RWPE1 (cell line): ENCODE measurements at places on chromosomes 5 and 9.
A peak's percentile ranks its signal among the peaks of the same experiment; 100 is the strongest.

DNA sequence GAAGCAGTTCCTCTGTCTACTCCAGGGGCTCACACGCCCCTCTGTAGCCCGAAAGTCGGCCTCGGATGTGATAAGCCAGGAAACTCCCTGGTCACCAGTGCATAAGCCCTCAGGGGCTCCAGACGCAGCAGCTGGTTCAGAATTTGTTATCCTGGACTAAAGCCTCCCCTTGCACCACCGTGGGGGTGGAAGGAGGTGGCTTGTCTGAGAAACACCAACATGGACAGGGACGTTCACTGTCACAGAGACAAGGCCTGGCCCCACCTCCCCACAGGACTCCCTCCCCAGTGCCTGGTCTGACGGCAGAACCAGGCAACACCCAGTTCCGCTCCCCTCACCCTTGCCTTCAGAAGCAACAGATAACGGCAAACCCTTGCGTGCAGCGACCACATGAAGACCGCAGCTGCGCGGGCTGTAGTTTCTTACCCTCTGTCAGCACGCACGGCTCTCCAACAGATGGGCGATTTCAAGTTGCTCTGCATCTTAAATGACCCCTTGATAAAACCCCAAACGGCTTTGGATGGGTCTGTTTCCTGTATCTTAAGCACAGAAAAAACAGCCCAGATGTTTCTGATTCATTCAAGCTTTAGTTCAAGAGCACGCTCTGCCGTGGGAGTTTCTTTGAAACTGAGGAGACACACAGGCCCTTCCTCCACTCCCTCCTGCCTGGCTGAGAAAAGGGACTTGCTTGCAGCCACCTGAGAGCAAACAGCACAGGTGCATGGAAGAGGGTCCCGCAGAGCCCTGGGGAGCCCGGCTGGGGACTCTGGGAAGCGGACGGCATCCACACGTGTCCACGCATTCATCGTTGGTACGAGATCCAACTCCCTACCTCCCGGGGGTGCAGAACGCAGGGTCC, 44.7 kb upstream of the NKD2 start:
- no peak for DNase-seq

DNA sequence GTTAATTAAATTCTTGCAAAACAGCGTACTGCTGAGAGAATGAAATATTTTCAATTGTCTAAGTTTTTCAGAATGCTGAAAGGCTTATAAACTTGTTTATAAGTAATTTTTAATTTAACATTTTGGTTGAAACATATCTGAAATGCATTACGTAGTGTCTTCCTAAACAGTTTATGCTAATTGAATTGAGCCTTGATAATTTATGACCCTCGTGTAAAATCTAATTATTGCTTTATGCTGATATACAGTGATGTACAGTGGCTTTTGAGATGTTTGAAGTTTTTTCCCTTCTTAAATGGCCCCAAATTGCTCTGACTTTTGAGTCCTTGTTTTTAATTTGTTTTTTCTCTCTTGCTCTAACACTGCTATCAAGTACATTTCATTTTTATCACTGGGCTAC, 262.7 kb downstream of the FBXL7 start:
- DNase-seq, result no peak

- no peak for DNase-seq
Observed at GRCh38 chr5:80977764-80978163, 17.6 kb downstream of the RASGRF2 start.

DNA sequence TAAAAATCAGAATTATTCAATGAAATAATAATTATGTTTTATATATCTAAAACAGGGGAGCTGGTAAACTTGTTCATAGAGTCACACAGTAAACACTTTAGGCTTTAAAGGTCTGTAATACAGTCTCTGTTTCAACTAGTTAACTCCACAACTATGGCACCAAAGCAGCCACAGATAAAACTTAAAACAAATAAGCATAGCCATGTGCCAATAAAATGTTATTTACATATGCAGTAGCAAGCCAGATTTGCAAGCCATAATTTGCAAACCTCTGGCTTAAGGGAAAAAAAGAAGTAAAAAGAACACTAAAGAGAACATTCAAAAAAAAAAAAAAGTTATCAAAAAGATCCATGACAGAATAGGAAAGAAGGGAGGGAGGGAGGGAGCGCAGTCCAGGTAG, 24.9 kb downstream of the RICTOR start:
- no peak for DNase-seq

DNA sequence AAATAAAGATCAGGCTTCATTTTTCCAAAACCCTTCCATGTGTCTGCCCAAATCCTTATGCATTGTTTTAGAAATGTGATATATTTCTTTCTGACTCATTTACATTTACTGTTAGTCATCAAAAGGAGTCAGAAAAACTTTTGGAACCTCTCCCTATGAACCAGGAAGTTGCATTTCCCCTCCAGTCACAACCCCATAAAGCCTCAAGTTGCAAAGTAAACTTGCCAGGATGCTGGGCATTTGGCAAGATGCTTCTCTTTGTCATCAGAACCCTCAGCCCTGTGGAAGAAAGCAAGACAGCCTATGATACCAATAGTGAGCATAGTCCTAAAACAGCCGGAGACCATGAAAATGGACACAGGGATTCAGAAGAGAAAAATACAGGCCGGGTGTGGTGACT, 84.2 kb downstream of the MUSK start:
- DNase-seq, result peak; percentile 95

DNA sequence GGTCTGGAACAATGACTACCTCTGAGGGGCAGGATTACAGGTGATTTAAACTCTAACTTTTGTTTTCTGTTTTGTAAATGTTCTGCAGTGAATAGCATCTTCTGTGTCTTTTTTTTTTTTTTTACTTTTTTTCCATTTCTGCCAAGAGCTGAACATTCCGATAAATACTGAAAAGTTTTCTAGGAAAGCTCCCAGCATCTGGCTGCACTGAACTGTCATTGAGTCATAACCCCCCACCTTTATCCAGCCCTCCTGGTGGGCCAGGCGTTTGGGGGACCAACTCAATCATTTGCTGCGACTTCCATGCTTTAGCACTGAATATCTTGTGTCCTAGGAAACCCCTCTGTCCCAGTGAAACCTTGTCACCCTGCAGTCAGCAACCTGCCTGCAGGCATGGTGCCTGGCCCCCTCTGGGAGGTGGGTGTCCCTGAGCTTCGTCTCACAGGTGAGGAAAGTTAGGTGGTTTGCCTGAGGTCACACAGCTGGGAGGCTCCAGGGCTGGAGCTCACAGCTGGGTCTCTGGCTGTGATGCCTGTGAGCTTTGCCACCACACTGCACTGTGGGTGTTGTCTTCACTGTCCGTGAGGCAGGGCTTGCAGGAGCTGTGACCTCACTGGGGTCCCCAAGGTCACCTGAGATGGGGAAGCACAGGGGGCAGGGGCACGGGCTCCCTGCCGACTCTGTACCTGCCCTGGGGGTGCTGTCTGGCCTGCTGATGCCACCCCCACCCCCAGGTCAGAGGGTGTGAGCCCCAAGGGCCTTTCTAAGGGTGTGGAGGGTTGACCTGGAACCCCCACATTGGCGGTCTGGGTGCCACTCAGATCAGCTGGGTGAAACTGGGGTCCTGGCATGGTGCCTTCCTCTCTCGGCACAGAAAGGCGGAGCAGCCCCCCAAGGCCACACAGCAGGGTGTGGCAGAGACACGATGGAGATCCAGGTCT, 14.1 kb downstream of the PLPP7 start:
- no peak for DNase-seq

DNA sequence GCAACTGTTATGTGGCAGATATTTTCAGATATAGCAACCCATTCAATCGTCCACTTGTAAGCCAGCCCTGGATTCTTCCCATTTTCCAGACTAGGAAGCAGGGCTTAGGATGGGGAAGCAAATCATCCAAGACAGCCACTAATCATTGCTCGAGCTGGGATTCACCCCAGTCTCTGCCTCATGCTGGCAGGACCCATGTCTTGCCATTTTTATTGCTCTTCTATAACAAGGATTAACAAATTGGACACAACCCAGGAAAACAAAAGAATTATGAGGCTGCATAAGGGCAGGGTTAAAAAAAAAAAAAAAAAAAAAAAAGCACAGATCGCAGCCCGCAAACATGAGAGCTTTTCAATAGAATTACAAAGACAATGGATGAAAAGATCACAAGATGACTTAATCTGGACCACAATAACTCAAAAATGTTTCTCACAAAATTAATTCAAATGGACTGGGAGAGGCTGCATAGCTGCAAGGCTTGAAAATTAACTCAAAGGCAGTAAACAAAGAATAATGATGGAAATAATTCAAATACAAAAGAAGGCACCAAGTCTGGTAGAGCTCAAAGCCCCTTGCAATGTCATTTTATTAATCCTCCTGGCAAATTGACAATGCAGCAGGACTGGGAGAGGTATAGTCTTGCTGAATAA, 40.7 kb downstream of the ASTN2 start:
- no peak for DNase-seq

- no peak for DNase-seq
Observed at GRCh38 chr5:40486437-40487275, 193.1 kb upstream of the PTGER4 start.

DNA sequence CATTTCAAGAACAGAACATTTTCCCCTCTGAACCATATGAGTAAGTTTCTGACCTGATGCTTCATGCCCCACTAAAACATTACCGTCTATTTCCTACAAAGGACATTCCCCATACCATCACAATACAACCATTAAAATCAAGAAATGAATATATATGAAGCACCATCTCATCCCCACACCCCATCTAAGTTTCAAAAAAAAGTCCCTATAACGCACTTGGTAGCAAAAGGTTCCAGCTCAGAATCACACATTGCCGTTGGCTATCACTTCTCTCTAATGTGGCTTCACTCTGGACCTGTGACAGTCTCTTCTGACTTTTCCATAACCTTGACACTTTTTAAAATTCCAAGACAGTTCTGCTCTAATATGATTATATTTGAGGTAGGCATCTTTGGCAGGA, 5.9 kb downstream of the EMB start:
- no peak for DNase-seq

DNA sequence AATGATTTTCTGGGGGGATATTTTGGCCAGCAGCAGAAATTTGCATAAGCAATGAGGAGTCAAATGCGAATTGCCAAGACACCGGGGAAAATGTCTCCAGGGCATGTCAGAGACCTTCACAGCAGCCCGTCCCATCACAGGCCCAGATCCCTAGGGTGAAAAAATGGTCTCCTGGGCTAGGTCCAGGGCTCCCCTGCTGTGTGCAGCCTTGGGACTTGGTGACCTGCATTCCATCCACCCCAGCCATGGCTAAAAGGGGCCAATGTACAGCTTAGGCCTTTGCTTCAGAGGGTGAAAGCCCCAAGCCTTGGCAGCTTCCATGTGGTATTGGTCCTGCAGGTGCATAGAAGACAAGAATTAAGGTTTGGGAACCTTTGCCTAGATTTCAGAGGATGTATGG, 534.5 kb upstream of the MEF2C start:
- no peak for DNase-seq

- no peak for DNase-seq
Observed at GRCh38 chr5:13063088-13063487, 881.4 kb downstream of the DNAH5 start.

- DNase-seq, result no peak
Observed at GRCh38 chr5:169706071-169706470, 69.0 kb downstream of the DOCK2 start.

DNA sequence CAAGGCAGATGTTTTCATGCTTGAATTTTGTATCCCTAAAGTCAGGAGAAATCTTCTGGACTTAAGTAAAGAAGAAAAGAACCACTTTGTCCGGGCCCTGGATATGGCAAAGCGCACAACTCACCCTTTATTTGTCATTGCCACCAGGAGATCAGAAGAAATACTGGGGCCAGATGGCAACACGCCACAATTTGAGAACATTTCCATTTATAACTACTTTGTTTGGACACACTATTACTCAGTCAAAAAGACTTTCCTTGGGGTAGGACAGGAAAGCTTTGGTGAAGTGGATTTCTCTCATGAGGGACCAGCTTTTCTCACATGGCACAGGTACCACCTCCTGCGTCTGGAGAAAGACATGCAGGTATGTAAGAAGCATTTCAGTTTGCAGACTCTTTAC, 2.3 kb downstream of the TYRP1 start:
- no peak for DNase-seq

- no peak for DNase-seq
Observed at GRCh38 chr5:82901281-82901888, 175.8 kb downstream of the TMEM167A start.

DNA sequence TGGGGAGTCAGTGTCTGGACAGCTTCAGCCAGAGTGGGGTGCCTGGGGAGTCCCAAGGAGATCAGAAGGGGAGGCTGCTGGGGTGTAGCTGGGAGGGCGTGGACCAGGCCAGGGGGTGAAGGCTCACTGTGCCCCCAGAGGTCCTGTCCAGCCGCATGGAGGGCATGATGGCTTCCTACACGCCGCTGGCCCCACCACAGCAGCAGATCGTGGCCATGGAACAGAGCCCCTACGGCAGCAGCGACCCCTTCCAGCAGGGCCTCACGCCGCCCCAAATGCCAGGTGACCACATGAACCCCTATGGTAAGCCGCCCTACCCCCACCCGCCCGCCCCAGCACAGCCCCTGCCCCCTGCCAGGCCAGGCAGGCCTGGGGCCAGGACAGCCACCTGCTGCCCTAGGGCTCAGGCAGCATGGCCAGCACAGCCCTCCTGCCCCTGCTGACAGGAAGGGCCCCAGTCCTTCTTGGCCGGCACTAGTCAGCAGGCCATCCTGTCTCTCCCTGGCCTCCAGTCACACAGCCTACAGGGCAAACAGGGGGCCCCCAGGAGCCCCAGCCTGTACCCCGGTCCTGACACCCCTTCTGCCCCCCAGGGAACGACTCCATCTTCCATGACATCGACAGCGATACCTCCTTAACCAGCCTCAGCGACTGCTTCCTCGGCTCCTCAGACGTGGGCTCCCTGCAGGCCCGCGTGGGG, 82.1 kb downstream of the LMX1B start:
- DNase-seq, result no peak

DNA sequence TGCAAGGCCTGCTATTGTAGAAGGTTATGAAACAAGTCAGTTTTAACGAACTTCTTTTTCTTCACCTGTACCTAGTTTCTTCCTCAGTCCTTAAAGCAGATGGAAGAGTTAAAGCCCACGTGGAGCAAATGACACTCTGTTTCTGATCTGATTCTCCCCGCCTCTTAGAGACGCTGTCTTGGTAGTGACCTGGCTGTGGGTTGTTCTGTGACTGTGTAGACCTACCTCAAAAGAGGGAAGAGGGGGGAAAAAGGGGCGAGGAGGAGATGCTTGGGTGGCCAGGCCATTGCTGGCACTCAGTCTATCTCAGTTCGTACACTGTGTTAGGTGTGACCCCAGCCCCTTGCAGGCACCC, 610 bp downstream of the GFRA3 start:
- DNase-seq, result no peak

- no peak for DNase-seq
Observed at GRCh38 chr9:15711931-15712330, 159.1 kb downstream of the CCDC171 start.
